Stimulated activated CD8-positive, alpha-beta memory T cell treated with anti-CD3 and anti-CD28 coated beads, Interleukin-15, amount 100 ng/mL, for 4 hours (primary cell): ENCODE measurements at places on chromosomes 2 and 18.

- no peak for DNase-seq
Measured at GRCh38 chr2:235458839-235459273, 35.0 kb upstream of the AGAP1 start.

GRCh38 chr18:6010284-6010683 is 115.0 kb upstream of the TMEM200C start:
- DNase-seq, result no peak

- no peak for DNase-seq
Measured at GRCh38 chr18:63145166-63145850, 174.3 kb downstream of the BCL2 start.

GRCh38 chr18:65429601-65430000 is 321.2 kb upstream of the CDH7 start:
- DNase-seq, result no peak

- no peak for DNase-seq
Measured at GRCh38 chr2:223051693-223052289, at the start of gene KCNE4. TSS of gene KCNE4 (plus strand) at chr2:223052190. CDS start at chr2:223052831, 641 bp downstream.

DNA sequence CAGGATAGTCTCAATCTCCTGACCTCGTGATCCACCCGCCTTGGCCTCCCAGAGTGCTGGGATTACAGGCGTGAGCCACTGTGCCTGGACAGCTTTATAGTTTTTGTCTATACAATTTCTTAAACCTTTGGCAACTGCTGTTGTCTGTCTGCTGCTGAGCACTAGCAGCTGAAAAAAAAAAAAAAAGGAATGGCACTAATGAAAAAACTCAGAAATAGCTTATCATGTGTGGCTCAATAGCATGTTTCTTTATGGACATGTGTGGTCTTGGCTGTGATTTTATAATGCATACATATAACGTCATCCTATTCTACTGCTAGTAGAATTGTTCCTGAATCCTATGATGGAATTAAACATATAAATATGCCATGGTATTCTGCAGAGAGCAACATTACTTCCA is 231.2 kb downstream of the TPGS2 start:
- no peak for DNase-seq

DNA sequence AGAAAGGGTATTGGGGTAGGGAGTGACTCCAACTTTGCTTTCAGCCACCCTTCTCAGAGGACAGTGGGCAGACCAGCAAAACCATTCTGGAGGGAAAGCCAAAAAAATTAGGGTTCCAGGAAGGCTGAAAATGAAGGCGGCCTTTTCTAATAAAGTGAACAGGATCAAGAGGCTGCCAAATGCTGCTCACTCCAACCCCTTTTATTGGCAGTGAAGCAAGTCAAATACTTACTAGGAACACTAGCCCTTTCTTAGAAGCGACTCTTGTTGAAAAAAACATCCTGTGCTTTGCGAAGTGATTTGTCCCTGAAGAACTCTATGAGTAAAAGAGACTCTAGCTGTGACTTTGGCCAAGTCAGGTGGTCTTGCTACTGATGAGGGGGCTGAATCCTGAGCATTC is 83.6 kb upstream of the CYP1B1 start:
- DNase-seq, result no peak

DNA sequence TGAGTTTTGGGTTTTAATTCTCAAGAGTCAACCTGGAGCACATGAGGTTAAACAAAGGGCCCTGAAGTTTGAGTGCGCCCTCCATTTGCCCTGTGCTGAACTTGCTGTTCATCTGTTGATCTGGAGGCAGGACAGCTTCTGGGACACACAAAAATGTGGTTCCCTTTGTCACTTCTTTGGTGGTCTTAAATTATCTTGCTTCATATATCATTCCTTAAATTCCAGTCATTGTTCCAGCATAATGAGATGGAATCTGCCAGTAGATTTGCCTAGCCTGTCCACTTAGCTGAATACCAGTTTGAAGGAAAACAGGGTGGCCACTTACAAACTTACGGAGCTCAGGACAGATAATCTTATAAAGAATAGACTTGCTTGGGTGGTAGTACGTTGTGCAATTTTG is 916 bp downstream of the CETN1 start:
- no peak for DNase-seq

DNA sequence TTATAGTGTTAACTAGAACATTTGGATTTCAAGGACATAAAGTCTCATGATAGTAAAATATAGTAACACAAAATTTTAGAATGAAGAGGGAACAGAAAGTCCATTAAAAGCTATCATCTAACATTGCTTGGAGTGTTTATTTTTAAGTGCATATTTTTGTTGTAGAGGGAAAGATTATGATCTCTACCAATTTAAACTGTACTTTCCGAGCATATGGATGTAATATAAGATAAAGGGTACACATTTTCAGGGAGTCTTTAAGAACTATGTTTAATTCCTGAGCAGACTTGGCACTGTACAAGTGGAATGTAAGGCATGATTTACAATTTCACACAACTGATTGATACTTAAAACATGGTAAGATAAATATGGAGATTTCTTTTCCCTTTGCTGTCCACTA is 34.2 kb upstream of the ZNF804A start:
- DNase-seq, result no peak
